ENCODE measurements at places on chromosomes 12 and 14.

DNA sequence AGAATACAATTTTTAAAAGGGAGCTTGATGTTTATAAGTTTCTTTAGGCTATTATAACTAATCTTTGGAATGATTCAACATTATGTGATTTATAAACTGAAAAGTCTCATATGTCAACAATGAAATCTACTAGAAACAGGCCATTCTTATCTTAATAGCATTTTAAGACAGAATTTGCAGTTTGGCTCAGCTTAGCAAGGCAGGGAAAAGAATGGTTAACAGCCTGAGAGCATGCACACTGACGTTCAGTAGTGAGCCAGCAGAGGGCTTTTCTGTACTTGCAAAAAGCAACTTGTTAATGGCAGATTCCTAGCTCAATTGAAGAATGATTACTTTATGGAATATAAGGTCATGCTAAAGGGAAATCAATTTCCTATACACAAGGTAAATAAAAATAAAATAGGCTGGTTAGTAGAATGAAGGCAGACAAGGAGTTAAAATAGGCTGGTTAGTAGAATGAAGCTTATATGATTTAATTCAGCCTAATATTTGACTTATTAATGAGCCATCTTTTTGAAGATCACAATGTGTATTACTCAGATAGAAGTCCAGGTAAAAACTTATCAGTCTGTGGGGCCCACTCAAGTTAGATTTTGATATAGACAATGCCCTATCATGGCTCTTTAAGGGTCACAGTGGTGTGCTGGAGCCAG, 95.9 kb downstream of the OTOGL start:
- no peak for DNase-seq

DNA sequence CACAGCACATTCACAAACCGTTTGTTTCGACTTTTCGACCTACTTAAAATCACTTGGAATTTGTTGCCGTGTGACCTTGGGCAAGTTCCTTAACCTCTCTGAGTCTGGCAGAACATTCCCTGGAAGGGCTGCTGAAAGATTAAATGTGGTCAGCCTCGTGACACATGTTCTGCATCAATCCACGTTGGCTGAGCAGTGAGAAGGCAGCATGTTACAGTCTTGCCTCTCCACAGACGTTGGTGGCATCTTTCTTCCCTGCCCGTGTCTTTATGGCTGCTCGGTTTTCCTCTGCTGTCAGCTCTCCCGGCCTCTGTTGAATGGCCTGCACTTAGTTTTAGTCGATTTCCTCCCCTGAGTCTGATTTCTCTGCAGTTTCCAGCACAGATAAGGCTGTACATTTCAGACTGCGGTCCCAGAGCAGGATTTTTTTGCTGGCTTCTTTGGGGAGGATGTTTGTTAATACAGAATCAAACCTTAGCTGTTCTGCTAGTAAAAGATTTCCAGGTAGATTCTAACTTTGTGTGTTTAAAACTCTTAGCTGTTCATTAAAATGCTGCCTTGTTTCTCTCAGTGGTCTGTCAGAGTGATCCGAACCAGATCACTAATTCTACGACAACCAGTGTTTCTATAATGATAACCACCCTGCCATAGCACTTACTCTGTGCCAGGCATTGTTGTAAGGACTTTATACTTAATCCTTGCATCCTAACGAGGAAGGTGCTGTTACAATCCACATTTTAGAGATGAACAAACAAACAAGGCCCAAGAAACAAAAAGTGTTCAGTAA, 217.1 kb downstream of the CHST11 start:
- no peak for DNase-seq

GRCh38 chr12:111686574-111687105, 787 bp downstream of the ACAD10 start:
- DNase-seq, result no peak

GRCh38 chr14:23252420-23253333, 14.9 kb downstream of the RNF212B start:
- DNase-seq, result no peak

DNA sequence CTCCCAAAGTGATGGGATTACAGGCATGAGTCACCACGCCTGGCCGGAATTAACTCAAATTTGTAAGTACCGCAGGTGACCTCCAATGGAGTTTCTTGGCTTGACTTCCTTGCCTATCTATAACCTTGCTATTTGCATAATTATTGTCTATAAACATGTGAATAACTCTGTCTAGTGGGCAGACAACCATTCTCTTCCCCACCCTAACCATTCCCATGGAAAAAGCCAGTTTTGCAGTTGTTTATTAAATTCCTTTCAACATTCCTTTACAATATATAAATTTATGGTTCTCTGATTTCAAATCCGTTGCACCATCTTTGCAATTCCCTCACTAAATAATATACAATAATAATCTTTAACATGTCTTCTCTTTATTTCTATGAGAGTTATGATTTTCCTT, 61.0 kb upstream of the ZDHHC17 start:
- no peak for DNase-seq

GRCh38 chr14:32648434-32648833, 290.2 kb upstream of the NPAS3 start:
- DNase-seq, result no peak

GRCh38 chr12:130644146-130644545, 72.0 kb downstream of the RIMBP2 start:
- no peak for DNase-seq

DNA sequence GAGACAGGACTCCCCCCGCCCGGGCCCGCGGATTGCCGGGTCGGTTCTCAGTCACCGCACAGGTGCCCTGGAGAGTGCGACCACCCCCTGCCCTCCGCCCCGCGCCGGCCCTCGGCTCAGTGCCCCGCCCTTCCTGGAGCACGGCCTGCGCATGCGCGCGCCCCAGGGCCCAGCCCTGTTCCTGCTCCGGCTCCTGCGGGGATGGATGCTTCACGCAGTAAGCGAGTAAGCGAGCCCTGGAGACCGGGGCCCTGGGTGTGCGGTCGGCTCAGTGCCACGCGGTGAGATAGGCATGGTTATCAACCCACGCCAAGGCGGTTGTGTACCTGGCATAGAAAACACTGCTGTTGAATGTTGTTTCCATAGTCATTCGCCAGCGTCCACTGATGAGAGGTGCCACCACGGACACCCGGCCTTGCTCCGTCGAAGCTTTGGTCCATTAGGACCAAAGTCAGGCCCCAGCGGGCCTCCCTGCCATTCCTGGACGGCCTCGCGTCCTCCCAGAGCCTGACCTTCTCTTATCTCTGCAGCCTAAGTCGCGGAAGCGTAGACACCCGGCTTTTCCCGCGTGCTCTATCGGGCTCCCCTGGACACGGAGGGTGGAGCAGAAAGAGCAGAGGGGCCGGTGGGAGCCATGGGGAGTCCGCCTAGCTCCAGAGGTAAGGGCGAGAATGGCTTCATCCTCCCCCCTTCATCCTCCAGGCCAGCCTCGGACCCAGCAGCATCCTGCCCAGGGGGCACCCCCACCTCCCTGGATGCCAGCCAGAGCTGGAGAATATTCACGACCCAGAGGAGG, 90.6 kb downstream of the PAPOLA start:
- no peak for DNase-seq

DNA sequence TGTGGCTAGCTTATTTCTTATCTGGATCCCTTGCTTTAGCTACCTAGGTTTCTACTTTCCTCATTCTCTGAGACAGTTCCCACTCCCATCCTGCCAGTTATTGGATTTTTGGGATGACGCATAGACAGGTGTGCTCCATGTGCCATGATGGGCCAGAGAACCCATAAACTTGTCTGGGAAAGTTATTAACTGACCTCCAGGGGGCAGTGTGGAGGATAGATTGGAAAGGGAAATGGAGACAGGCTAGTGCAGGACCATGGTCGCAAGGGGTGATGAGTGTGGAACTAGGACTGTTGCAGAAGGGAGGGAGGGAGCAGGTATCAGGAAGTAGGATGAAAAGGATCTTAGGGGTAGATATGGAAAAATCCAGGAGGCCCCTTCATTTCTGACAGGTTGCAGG, 80.3 kb downstream of the ESRRB start:
- DNase-seq, result peak; percentile 45

DNA sequence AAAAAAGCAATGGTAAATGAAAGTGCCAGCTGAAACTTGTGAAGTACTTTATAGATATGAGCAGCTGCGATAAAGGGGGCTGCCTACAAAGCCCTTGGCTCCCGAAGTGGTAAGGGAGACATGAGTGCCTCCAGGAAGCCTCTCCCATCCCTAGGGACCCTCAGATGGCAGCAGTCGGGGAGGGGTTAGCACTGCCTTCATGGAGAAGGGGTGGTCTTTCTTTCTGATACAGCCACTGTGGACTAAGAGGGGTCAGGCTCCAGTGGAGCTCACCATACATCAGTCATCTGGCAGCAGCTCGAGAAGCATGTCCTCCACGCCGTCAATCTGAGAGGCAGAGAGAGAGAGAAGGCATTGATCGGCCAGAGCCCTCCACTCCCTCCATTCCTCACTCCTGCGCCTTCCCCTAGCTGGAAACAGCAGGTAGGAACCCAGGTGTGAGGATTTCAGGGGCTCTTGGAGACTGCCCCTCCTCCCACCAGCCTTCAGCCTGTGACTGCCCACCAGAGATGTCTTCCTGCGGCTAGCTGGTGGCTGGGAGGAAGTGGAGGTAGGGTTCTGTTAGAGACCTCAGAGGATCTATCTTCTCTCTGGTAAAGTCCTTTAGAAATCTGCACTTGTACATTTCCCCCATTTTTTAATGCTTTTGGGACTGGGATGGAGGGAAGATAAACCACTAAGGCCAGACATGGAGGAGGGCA, 2.3 kb downstream of the TCL1A start:
- no peak for DNase-seq

GRCh38 chr14:24692382-24693352, 58.7 kb upstream of the GZMB start:
- no peak for DNase-seq

DNA sequence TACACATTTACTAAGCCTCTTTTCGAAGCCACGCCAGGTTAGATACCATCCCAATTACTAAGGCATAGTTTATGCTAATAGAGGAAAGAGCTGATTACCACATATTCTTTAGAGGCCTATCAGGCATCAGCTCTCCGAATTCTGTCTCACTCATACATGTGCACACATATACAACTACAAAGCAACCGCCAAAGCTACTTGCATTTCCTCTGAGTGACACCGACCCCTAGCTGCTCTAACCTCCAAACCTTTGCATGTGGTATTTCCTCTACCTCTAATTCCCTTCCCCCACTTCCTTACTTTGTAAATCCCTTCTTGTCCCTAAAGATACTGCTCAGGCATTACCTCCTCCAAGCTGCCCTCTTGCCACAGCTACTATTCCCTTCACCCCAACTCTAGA, 107.2 kb downstream of the DUSP6 start:
- no peak for DNase-seq

DNA sequence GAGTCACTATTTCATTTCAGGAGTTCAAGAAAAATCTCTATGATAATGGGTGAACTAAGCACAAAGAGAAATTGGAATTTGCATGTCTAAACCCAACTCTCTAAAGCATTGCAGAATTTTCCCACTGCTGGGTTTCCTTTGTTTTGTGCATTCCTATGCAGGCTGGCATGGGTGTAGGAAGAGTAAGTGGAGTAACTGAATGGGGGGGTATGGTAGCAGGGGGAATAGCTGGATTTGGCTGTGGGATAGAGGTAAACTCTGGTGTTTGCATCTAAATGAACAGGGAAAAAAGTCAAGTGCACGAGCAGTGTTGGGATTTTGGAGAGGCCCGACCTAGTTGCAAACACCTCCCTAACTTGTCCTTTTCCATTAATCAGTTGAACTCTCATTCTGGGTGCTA, 159.1 kb downstream of the ANO4 start:
- no peak for DNase-seq

DNA sequence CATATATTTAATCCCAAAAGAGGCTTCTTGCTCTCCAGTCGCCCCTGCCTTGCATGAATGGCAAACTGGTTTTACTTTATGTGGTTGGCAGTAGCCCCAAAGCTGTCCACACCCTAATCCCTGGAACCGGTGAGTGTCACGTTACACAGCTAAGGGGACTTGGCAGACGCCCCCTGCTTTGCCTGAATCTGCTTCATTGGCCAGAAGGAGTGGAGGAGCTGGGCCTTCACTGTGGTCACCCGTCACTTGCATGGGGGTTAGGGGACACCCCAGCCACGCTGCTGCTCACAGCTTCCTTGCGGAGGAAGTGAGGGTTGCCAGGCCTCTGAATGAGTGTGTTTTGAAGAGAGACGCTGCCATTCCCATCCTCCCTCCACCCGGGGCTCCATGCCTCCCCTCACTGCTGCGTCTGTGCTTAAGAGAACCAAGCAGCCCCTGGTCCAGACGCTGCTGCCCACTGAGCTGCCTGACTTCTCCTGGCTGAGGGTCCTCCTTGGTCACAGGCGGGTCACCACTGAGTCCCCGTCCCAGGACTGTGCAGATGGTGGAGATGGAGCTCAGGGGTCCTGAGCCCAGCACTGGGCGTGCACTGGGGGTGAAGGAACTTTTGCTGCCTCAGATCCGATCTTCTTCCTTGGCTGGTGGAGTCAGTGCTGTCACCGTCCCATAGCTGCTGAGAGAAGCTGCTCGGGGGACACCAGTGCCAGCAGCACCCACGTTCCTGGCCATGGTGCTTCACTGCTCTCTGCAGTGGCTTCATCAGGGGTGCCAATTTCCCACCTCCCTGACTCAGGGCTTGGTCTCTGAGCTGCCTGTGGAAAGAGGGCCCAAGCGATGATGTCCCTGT, 39.8 kb downstream of the GALNT9 start:
- no peak for DNase-seq

DNA sequence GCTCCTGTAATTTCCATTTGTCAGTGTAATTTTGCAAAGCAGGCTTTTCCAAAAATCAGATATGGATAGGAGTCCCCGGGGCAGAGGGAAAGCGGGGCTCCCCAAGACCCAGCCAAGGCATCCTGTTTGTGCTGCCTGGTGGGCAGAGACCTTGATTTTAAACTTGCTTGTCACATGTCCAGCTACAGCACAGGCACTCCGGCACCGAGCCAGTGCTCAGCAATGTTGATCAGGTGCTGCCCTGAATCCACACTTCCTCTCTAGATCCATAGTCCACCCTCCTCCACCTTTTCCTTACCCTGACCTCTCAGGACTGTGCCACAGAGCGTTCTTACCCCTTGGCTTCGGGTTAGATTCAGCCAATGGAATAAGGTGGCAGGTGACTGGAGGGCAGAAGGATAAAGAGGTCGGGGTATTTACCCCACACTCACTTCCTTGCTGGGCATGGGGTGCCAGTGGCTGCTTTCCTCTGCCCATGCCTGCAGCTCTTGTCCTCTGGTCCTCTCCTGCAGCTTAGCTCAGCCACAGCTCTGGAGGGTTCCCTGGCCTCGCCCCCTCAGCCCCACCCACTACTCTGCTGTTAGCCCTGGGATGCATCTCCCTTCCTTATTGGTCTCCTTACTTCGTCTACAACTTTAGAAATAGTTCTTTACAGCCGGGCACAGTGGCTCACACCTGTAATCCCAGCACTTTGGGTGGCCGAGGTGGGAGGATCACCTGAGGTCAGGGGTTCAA, 80.1 kb downstream of the IRF2BPL start:
- DNase-seq, result no peak

- DNase-seq, result no peak
Observed at GRCh38 chr12:77007476-77007875, 57.9 kb downstream of the E2F7 start.

DNA sequence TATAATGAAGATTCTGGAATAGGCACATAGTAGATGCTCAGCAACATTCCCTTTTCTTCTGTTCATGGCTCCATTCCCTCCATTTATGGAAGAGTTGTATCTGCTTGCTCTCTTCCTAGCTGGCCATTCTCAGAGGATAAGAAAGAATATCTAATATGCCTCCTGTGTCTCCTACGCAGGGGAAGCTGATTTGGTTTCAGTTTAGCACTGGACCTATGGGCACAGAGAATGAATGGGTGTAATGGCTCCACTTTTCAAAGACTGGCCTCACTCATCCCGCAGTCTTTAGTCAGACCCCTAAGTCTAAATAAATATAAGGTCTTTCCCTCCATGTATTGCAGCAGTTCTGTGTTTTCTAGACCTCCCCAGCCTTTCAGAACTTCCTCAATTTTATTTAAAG, 2.0 kb downstream of the PKP2 start:
- no peak for DNase-seq

Measured in left kidney (tissue), 8 donors.